GM12892 (cell line): ENCODE measurements at places on chromosomes 1 and 21.

DNA sequence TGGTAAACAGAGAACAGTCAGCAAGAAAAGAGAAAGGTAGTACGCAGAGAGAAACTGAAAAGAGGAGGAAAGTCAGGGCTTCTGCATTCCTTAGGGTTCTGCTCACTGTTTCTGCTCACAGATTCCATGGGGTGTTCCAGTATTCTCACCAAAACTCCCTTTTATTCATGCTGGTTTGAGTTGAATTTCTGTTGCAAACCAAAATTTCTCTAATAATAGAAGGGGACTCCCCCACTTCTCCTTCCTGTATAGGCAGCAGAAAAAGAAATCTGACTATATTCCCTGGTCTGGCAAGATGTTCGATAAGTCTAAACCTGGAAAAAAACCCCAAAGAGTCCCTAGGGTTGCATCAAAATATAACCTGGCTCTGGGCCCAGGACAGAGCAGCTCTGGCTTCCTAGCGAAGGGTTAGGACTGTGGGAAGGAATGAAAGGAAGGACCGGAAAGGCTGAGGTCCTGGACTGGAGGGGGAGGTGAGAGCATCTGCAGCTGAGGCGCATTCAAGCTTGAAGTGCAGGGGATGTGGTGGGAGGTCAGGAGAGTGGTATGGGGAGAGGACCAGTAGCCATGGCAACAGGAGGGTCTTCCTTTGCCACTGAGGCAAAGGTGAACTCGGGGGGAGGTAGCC, 18.8 kb upstream of the RGS16 start:
- DNase-seq, result no peak

- DNase-seq, result no peak
These were observed 389.8 kb upstream of the LYPLAL1 start for GRCh38 chr1:218783916-218784315.

- no peak for DNase-seq
These were observed 65.0 kb downstream of the KCNH1 start for GRCh38 chr1:211068976-211069375.

DNA sequence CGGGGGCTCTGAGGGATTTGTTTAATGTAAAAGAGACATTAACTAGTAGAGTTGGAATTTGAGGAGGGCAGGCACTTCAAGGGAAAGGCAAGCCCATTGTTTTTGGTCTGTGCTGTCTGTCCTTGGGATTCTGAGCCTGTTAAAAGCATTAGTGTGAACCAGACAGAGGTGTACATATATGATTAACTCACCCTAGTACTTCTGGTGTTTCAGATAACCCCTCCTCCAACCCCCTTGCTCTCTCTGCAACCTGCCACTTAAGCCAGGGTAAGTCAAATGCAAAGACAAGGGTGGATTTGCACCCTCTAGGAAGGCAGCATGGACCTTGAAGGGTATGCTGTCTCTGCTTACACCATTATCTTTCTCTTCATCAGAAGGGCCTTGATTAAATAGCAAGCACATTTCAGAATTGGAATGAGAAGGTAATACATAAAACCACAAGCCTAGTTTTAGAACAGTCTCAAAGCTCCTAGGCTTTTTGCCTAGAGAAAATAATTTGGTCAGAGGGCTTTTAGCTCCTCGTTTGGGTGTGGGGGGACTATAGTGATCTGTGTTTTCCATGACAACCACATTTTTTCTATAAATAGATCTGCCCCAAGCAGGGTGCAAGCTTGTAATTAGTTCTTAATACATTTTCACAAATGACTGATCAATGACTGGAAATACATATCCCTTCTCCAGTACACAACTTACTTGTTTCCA, 120.7 kb upstream of the SGIP1 start:
- DNase-seq, result no peak

- peak; percentile 50 for DNase-seq
These were observed 575 bp downstream of the TRIM67 start for GRCh38 chr1:231162297-231162969.

GRCh38 chr1:5389101-5389885, 602.9 kb downstream of the NPHP4 start:
- no peak for DNase-seq

- DNase-seq, result no peak
These were observed 195.0 kb upstream of the EDN2 start for GRCh38 chr1:41679531-41679930.

DNA sequence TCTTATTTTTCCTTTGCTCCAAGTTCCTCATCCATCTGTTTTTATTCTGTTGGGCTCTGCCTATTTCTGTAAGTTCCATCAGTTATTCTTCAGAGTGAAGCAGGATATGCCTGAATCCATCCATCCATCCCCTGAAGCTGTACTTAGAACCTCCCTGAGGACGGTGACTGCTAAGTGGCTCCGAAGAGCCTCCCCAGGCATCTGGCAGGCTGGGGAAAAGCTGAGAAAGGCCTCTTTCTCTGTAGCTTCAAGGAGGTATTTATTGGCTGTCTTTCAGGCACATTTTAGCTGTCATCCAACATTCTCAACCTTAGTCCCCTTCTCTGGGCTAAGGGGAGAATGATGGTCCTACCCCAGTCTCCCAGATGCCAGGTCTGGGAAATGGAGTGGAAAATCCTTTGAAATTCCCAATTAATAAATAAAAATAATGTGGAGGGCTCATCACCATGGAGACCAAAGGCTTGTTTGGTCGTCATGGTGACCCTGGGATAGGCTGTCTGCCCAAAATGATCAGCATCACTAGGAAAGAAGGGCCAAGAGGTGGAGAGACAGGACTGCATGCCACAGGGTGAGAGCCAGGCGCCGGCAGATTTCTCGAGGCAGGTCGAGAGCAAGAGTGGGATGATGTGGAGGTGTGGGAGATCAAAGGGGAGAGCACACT, 82.0 kb downstream of the UBIAD1 start:
- no peak for DNase-seq

- DNase-seq, result no peak
These were observed 108.7 kb upstream of the ARHGEF16 start for GRCh38 chr1:3345792-3346191.

DNA sequence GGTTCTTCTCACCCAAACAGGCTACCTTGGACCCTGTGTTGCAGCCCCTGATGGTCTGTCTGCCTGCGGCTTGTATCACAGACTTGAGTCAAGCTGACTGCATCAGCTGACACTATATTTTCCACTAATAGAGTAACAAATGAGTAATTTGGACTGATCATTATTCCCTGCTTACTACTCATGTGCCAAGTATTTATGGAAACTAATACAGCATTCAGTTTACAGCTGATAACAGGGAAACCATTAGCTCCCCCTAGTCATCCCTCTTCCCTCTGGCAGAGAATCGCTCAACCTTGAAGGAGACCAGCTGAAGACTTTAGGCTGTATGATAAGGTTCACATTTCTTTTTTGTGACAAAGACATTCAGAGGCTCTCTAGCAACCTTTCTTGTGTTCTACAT, 116.6 kb upstream of the SYT6 start:
- no peak for DNase-seq
